Mesothelial cell of epicardium (in vitro differentiated cells): ENCODE measurements at places on chromosomes 4 and X. TPM values are rescaled to one million over a fixed set of nuclear protein-coding genes. Genes with fewer than 3 reads are reported as not detected.

Gene P2RY10
- total RNA-seq = not detected in 3 replicates

Gene GLOD5
- not detected in 3 replicates for total RNA-seq

Gene ARAP2
- 15.4 to 16.6 TPM (median 16.0 TPM) in 3 replicates for total RNA-seq

Gene ZNF81
- 10.7 to 13.5 TPM (median 12.5 TPM) in 3 replicates for total RNA-seq

Gene ZCCHC18
- total RNA-seq = 3.6 to 5.4 TPM (median 4.7 TPM) in 3 replicates

Gene DCAF12L2
- total RNA-seq = 1.6 to 1.7 TPM (median 1.7 TPM) in 3 replicates

Gene ZNF732
- 1.6 to 2.7 TPM (median 2.0 TPM) in 3 replicates for total RNA-seq

Gene TLR10
- total RNA-seq = not detected in 3 replicates

Gene CNOT6L
- 45.6 to 51.9 TPM (median 49.4 TPM) in 3 replicates for total RNA-seq

Gene MTNR1A
- 0.40 to 0.80 TPM (median 0.75 TPM) in 3 replicates for total RNA-seq

Gene MMRN1
- not detected in 3 replicates for total RNA-seq

Gene NFXL1
- 25.8 to 30.3 TPM (median 27.7 TPM) in 3 replicates for total RNA-seq
